ENCODE measurements at places on chromosomes 6 and 20. TPM values are rescaled to one million over a fixed set of nuclear protein-coding genes. Genes with fewer than 3 reads are reported as not detected.
A peak's percentile ranks its signal among the peaks of the same experiment; 100 is the strongest.

DNA sequence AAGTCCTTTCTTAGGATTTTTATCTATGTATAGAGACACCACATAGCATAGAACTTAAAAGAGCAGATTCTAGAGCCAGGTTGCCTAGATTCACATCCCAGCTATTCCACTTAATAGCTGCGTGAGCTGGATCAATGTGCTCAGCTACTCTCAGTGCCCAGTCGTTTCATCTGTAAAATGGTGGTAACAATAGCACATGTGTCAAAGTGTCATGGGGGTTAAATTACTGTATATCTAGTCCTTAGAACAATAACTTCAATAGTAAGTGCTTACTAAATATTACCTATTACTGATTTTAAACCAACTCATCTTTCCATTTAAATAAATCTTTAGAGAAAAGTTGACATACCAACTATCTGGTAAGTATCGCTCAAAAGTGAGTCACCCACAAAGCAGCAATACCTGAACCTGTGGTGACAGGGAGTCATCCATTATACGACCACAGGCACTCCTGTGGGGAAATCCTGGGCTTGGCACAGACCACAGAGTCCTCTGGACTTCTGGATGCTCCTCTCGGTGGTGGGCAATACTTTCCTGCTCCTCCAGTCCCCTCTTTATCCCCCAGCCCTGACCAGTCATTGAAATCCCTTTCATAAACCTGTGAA, 154.8 kb downstream of the PDSS2 start:
- no peak overlapping the region for H3K4me3 ChIP-seq
- DNase-seq, result peak; percentile 44
- peaks cover 2% of the 10 kb centered on the region for H3K4me1 ChIP-seq
- H3K27ac ChIP-seq, result no peak overlapping the region

DNA sequence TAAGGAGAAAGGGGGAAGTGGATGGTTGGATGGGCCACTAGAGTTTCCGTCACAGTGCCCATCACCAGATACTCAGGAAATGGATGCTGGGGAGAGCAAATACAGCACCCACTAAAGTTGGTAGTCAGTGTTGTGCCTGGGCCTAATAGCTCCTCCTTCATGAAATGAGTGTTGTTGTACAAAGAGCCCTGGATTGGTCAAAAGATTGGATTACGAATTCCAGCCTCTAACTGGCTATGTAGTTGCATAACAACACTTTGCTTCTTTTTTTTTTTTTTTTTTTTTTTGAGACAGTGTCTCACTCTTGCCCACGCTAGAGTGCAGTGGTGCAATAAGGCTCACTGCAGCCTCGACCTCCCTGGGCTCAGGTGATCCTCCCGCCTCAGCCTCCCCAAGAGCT, 27.4 kb downstream of the KCNG1 start:
- peaks cover 6% of the 10 kb centered on the region for H3K4me1 ChIP-seq
- peak; percentile 67 for DNase-seq
- H3K27me3 ChIP-seq, result no peaks in the 10 kb centered on the region
- no peak overlapping the region for H3K27ac ChIP-seq
- H3K4me3 ChIP-seq, result no peak overlapping the region
- H3K36me3 ChIP-seq, result no peaks in the 10 kb centered on the region

SLCO4A1 gene
- total RNA-seq, result 0.56 TPM

- no peak overlapping the region for H3K27ac ChIP-seq
- no peaks in the 10 kb centered on the region for H3K36me3 ChIP-seq
- DNase-seq, result no peak
- H3K4me1 ChIP-seq, result peaks cover 5% of the 10 kb centered on the region
These were observed 71.9 kb downstream of the EYA4 start for GRCh38 chr6:133313068-133313467.

DNA sequence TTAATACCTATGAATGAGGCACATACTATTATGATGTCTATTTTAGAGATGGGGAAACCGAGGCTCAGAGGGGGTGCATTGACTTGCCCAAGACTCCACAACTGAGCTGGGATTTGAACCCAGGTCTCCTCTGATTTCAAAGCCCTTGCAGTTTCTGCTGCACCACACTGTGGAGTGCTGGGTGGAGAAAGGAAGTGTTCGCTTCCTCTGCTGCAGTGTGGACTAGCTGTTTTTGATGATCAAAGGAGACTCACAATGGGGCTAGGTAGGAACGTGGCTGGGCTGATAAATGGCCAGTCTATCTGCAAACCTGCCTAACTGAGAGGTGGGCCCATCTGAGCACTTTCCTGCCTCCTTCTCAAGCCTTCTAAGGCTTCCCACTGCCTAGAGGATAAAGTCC, 87.2 kb downstream of the CD40 start:
- no peaks in the 10 kb centered on the region for H3K36me3 ChIP-seq
- peaks cover 47% of the 10 kb centered on the region for H3K27me3 ChIP-seq
- no peak overlapping the region for H3K4me3 ChIP-seq

DNA sequence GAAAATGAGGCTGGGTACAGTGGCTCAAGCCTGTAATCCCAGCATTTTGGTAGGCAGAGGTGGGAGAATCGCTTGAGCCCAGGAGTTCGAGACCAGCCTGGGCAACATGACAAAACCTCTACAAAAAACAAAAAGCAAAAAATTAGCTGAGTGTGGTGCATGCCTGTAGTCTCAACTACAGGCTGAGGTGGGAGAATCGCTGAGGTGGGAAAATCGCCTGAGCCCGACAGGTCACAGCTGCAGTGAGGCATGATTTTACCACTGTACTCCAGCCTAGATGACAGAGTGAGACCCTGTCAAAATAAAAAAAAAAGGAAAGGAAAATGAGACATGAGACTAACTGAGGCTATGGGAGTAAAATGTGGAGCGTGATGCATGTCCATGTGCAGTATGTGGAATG, 88.0 kb upstream of the CD83 start:
- no peak overlapping the region for H3K4me3 ChIP-seq
- no peaks in the 10 kb centered on the region for H3K27me3 ChIP-seq
- H3K4me1 ChIP-seq, result peaks cover 1% of the 10 kb centered on the region
- H3K27ac ChIP-seq, result no peak overlapping the region

ISM1 gene
- not detected for total RNA-seq

SLC35D3 gene
- not detected for total RNA-seq

TUBE1 gene
- 10.0 TPM for total RNA-seq

PRPF6 gene
- 71.3 TPM for total RNA-seq

DNA sequence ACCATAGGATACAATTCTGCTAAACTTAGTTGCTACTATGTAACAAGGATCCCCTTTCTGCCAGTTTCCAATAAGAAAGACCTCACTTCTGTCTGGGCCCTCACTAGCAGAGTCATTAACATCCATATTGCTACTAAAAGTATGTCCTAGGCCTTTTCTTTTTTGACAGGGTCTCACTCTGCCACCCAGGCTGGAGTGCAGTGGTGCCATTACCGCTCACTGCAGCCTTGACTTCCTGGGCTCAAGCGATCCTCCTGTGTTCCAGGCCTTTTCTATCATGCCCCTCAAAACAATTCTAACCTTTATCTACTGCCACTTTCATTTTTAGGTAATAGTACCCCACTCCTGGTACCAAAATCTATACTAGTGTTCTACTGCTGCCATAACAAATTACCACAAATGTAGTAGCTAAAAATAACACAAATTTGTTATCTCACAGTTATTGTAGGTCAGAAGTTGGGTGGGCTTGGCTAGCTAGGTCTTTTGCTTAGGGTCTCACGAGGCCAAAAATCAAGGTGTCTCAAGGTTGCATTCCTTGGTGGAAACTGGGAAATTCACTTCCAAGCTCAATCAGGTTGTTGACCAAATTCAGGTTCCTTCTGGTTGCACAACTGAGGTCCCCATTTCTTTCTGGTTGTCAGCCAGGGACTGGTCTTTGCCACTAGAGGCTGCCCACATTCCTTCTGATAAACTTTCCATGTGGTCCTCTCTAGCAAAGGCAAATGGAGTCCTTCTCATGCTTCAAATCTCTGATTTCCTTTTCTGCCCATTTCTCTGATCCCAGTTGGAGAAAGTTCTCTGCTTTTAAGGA, 3.0 kb downstream of the CSNK2A1 start:
- DNase-seq, result no peak
- H3K4me1 ChIP-seq, result peaks cover 3% of the 10 kb centered on the region
- H3K4me3 ChIP-seq, result no peak overlapping the region
- no peak overlapping the region for H3K27ac ChIP-seq
- H3K27me3 ChIP-seq, result no peaks in the 10 kb centered on the region

GRCh38 chr6:44733868-44734267, 346.4 kb downstream of the CDC5L start:
- no peak overlapping the region for H3K27ac ChIP-seq
- no peaks in the 10 kb centered on the region for H3K36me3 ChIP-seq
- peaks cover 21% of the 10 kb centered on the region for H3K4me1 ChIP-seq
- H3K4me3 ChIP-seq, result no peak overlapping the region

- no peak overlapping the region for H3K27ac ChIP-seq
- no peak overlapping the region for H3K4me3 ChIP-seq
- H3K4me1 ChIP-seq, result peaks cover 12% of the 10 kb centered on the region
- no peaks in the 10 kb centered on the region for H3K36me3 ChIP-seq
- H3K27me3 ChIP-seq, result no peaks in the 10 kb centered on the region
- no peak for DNase-seq
These were observed 60.0 kb downstream of the SYTL3 start for GRCh38 chr6:158709809-158710208.

ESR1 gene
- not detected for total RNA-seq

DNA sequence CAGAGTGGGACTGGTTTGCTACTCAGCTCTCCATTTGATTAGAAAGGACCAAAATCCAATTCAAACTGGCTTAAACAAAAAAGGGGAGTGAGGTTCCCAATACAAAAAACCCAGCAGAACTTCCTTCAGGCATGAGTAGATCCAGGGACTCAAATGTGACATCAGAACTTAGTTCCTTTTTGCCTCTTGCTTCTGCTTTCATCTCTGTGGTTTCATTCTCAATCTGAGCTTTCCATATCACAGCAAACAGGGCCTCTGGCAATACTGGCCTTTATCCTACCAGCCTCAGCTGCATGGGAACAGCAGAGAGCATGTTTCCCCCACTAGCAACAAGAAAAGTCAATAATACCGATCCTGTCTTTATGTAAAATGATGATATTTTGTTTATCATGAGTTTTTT, 28.6 kb upstream of the PRELID3B start:
- DNase-seq, result no peak
- H3K27ac ChIP-seq, result no peak overlapping the region
- H3K27me3 ChIP-seq, result peaks cover 25% of the 10 kb centered on the region
- H3K4me3 ChIP-seq, result no peak overlapping the region
- no peaks in the 10 kb centered on the region for H3K4me1 ChIP-seq

DNA sequence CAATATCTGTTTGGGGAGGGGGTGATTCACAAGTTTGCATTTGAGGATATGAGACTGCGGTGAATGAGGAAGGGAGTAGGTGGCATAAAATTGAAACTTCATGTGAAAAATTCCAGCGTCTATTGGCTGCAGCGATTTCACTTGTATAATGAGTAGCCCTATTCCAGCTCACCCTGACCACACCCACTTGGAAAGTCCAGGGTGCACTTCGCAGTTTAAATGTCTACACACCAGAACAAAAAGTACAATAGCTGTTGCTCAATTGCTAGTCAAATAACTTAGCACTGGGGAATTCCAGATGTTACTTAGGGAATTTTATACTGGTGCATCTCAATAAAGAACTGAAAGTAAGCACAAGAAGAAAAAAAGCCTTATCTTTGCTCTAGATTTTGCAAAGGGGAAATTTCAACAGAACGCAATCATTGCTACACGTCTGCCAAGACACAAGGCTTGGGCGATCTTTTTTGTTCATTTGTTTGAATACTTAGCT, 6.3 kb downstream of the TNFAIP3 start:
- H3K36me3 ChIP-seq, result peaks cover 31% of the 10 kb centered on the region
- peak overlapping the region; percentile 24 for H3K4me3 ChIP-seq
- peaks cover 15% of the 10 kb centered on the region for H3K4me1 ChIP-seq

- no peaks in the 10 kb centered on the region for H3K36me3 ChIP-seq
- no peak overlapping the region for H3K27ac ChIP-seq
- no peaks in the 10 kb centered on the region for H3K27me3 ChIP-seq
- H3K4me1 ChIP-seq, result no peaks in the 10 kb centered on the region
- H3K4me3 ChIP-seq, result no peak overlapping the region
- no peak for DNase-seq
These were observed 158.3 kb upstream of the RUNX2 start for GRCh38 chr6:45169815-45170214.

GRCh38 chr20:9202420-9203080, 133.7 kb downstream of the PLCB4 start:
- no peaks in the 10 kb centered on the region for H3K27me3 ChIP-seq
- no peak overlapping the region for H3K27ac ChIP-seq
- H3K4me1 ChIP-seq, result peaks cover 18% of the 10 kb centered on the region
- H3K36me3 ChIP-seq, result no peaks in the 10 kb centered on the region
- H3K4me3 ChIP-seq, result no peak overlapping the region

DNA sequence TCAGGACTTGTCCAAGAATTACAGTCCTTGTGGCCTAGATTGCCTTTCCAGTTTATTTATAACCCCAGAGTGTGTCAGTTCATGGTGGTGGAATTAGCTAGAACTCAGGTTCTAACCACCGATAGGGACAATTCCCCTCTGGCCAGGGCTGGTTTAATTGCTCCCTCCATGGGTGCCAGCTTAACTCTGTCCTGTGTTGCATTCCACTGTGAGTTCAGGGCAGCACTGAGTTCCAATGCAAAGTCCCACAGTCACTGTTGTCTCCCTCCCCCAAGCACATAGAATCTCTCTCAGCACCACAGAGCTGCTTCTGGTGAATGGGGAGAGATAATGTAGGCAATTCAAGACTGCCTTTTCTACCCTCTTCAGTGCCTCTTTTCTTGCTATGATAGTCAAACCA, 82.5 kb upstream of the TNFRSF21 start:
- H3K4me1 ChIP-seq, result no peaks in the 10 kb centered on the region
- H3K4me3 ChIP-seq, result no peak overlapping the region
- H3K27ac ChIP-seq, result no peak overlapping the region
- H3K36me3 ChIP-seq, result no peaks in the 10 kb centered on the region

DNA sequence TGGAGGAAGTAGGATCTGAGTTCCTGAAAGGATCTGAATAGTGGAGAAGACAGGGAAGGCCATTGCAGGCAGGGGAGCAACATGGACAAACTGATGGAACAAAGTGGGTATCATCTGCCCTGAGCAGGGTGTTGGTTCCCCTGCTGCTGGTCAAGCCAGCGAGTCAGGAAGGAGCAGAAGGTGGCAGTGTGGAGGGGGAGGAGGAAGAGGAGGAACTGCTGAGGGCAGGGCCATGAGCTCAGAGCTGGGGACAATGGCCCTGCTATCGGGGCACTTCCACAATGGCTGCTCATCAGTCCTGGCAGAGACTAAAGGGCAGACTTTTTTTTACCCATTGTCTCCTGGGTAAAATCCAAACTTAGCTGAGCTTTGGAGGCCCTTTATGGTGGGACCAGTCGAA, 13.6 kb downstream of the CNBD2 start:
- H3K4me3 ChIP-seq, result no peak overlapping the region
- no peak for DNase-seq
- no peaks in the 10 kb centered on the region for H3K36me3 ChIP-seq
- H3K27me3 ChIP-seq, result peaks cover 23% of the 10 kb centered on the region

MICB gene
- total RNA-seq, result 11.7 TPM

DNA sequence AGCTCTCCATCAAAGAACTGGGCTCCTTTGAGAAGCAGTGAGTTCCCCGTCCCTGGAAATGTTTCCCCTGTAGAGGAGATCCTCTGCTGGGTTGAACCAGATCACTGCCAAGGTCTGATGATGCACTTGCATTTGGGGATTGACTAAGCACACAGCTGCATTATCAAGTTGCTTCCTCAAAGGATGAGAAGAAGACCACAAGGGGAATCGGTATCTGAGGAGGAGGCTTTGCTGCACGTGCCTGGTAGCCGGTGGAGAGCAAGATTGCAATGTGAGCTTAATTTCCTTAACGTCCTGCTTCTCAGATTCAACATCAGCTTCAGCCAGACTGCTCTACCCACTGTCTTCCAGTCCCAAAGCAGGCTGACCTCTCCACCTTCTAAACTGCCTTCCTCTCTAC, 128.8 kb upstream of the STMND1 start:
- no peak for DNase-seq
- H3K4me3 ChIP-seq, result no peak overlapping the region
- no peak overlapping the region for H3K27ac ChIP-seq
- no peaks in the 10 kb centered on the region for H3K27me3 ChIP-seq
